ENCODE measurements at places on chromosomes 6 and 20.

DNA sequence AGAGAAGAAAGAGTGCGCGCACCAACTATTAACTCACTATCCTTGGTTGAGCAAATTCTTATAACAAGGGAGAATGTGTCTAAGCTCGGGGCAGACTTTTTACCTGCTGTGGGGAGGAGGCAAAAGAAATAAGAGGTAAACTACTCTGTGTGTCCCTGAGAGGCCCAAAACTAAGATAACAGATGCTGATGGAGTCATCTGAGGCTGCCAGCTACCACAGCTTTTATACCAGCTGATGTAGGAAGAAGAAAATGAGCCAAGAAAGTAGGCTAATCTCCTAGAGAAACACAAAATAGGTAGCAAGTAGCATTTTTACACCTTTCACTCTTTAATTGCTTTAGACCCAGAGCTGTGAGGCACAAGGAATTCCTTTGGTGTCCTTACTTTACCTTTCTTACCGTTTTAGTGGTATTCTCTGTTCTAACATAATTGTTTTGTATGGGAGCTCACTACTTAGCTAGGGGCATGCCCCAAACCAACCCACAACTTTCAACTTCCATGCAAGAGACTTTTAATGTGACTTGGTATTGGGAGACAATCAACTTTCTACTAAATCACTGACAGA lies 27.8 kb upstream of the PIM1 start:
- no peak for DNase-seq

GRCh38 chr6:125294925-125295324 lies 6.8 kb downstream of the HDDC2 start:
- no peak for DNase-seq

- DNase-seq = no peak
Measured at GRCh38 chr20:49275636-49276035, 2.2 kb downstream of the ZNFX1 start.

GRCh38 chr6:129996387-129996786 lies 22.0 kb upstream of the L3MBTL3 start:
- no peak for DNase-seq

DNA sequence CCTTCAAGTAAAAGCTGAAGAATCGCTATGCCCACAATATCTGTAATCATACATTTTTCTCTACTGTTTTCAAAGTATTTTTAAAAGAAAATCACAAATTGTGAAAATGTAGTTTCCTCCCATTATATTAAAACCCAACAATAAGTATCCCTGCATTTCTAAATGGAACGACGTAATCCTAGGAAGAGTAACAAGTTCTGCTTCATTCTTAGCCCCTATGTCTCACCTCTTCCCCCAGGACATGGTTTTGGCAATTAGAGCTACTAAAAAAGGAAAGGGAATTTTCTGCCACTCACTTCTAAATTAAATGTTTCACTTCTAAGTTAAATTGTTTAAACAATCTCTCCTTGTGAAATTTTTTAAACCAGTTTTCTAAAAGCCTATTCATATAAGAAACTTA lies 47.4 kb downstream of the TBPL1 start:
- no peak for DNase-seq

GRCh38 chr6:129175066-129175465 lies 292.1 kb downstream of the LAMA2 start:
- no peak for DNase-seq

DNA sequence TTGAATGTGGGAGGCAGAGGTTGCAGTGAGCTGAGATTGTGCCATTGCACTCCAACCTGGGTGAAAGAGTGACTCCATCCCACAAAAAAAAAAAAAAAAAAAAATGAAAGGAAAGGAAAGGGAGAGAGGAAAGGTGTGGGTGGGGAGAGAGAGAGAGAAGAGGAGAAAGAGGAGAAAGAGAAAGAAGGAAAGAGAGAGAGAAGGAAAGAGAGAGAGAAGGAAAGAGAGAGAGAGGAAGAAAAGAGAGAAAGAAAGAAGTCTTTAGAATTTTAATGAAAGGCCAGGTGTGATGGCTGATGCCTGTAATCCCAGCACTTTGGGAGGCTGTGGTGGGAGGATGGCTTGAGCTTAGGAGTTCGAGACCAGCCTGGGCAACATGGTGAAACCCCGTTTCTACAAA lies 7.7 kb upstream of the BCAS4 start:
- no peak for DNase-seq

- DNase-seq = no peak
Measured at GRCh38 chr6:50706575-50706974, 6.8 kb upstream of the TFAP2D start.

GRCh38 chr6:81876971-81877370 lies 124.5 kb upstream of the TENT5A start:
- DNase-seq = no peak

GRCh38 chr20:50887576-50887975 lies 43.7 kb downstream of the ADNP start:
- DNase-seq = no peak

DNA sequence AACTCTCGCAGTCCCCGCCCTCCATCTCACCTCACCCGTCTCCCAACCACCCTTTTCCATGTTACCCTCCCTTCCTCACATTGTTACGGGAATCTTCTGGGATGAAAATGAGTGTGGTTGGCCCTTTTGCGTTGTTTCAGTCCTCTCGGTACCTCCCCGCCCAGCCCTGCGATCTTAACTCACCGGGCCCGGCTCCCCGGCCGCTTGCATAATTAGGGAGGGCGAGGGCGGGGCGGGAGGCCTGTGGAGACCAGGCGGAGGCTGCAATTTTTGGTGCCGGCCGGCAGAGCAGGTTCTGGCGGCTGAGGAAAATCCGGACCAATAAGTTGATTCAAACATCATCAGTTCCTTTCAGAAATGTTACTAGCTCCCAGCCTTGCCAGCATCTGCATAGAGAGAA lies 25.2 kb downstream of the TFAP2B start:
- no peak for DNase-seq

- no peak for DNase-seq
Measured at GRCh38 chr6:132115714-132116366, 164.7 kb upstream of the CCN2 start.

DNA sequence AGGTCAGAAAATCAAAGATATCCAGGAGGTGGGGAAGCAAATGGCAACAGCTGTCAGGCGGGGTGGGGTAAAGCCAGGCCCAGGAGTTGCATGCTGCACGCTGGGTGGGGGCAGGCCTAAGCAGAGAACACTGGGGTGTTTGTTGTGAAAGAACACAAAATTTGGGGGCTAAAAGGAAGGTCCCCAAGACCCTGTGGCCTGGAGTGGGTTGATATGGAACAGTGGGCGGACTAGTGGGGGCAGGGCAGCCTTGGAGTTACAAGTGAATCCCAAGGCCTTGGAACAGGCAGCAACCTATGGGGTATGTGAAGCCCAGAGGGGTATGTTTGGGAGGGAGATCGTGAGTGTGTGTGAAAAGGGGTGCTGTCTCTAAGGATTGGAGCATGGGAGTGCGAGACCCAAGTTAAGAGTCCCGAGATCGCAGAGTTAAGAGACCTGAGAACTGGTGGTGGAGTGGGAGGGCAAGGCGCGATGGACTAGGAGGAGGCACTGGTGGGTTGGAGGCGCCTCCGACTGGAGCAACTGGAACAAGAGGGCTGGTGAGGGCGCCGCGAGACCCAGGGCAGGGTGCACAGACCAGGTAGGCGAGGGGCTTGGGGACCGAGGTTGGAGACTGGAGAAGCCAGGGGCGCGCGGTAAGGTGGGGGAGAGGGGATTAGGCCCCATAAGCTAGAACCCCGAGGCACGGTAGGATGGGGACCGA lies 658 bp downstream of the CUL7 start:
- DNase-seq = no peak

DNA sequence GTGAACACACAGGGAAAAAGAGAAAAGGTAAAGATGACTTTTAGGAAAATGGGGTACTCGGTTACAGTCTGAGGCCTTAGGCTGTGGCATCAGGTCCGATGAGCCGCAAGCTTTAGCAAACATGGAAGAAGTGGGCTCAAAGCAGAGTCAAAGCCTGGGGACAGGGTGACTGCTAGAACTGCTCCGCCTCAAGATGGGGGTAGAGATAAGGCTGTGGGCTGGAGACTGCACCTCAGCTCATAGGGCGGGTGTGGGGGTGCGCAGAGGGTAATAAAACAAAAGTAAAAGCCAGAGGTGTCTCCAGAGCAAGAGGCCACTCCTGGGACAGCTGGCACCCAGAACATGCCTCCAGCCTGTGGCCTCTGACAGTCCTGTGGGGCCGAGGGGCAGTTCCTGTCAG lies 21.3 kb upstream of the SYNDIG1 start:
- no peak for DNase-seq

- no peak for DNase-seq
Measured at GRCh38 chr6:19463250-19463649, 373.9 kb upstream of the ID4 start.

- DNase-seq = no peak
Measured at GRCh38 chr20:38199501-38200390, 34.7 kb upstream of the TGM2 start.

DNA sequence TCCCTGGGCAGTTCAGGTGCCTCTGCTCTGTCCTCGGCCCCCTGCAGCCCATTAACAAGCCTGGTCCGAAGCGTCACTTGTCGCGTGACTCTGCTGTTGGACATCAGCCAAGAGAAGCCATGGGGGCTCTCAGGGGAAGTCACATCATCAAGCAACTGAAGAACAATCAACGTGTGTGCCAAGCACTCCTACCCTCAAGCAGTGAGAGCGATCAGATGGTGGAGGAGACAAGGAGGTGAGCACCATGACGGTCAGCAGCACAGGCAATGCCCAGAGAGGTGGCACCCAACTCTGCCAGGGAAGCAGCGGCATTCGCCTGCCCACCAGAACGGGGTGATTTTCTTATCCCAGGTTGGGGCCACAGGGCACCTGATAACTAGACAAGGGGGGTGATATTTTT lies 132.7 kb downstream of the AGPAT4 start:
- DNase-seq = no peak

DNA sequence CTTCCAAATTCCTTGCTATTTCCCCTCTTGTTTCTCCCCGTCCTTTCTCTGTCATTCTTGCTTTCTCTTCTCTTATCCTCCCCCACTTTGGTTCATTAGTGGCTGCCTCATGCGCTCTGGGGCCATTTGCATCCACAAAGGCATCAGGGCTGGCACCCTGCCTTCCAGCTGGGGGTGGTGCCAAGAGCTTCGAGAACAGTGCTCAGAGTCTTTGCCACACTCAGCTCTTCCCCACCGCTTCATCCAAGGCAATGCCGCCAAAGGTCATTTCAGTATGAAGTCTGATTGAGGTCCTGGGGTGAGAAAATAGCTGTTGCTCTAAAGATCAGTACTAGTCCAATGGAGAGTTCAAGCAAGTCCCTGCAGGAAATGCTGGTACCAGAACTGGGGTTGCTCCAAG lies 22.7 kb downstream of the OLIG3 start:
- no peak for DNase-seq

DNA sequence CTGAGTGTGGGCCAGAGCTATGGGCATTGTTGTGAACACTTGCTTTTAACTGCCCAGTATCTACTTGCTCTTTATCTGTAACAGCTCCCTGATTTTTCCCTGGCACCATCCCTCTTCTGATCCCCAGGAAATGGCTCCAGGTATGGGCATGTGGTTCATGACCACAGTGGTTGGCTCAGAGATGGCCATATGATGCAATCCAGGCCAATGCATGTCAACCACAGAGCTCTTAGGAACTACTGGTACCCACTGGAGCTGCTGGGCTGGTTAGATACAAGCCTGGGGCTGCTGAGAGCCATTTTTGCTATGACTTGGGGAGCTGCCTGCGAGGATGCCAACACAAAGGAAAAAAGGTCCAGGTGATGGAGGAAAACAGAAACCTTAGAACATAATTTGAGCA lies 55.6 kb downstream of the KCNB1 start:
- no peak for DNase-seq

GRCh38 chr20:47561180-47561579 lies 59.5 kb downstream of the NCOA3 start:
- no peak for DNase-seq

GRCh38 chr6:39947611-39948068 lies 13.4 kb upstream of the MOCS1 start:
- no peak for DNase-seq

DNA sequence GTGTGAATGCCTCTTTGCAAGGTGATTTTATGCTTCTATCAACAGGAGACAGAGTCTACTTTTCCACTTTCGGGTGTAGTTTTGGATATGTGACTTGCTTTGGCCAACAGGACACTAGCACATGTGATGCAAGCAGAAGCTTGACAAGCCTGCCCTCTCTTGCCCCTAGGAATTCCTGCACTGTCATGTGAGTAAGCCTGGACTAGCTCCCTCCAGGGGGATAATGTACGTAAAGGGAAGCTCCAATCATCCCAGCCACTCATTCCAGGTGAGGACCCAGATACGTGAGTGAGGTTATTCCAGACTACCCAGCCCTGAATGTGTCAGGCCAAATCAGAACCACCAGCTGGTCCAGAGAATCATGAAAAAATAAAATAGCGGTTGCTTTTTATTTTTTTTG lies 33.3 kb downstream of the BEND3 start:
- DNase-seq = no peak

GRCh38 chr20:64103871-64104666 lies 3.3 kb downstream of the NPBWR2 start:
- no peak for DNase-seq

GRCh38 chr20:23533161-23533560 lies 35.1 kb downstream of the CST9L start:
- DNase-seq = no peak

DNA sequence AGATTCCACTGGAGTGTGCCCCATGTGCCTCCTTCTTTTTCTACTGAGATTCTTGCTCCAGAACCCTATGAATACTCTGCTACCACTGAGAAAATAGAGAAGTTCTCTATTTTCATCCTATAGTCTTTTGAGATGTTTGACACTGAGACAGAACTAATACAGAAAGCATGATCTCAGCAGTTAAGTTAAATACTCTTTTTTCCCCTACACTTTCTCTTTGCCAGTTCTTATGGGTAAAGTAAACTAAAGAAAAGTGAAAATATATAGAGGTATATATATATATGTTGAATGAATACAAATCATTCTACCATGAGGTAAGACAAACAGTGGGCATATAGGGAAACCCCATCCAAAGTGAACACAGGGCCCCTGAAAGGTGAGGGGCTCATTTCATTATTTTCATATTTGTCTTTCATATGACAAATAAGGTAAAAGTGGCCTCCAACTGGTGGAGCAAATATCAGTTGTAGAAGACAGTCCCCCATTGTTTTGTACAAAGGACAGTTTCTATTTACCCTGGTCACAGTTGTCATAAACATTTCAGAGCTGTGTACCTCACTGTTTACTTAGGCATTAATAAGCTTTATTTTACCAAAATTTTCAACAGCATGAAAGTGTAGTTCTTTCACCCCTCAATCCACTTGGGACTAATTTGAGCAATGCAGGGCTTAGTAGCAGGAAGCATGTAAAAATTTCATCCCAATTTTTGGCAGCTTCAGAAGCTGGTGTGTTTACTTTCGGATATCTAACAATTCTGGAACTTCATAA lies 188.3 kb upstream of the MARCKS start:
- no peak for DNase-seq

- DNase-seq = no peak
Measured at GRCh38 chr6:17710331-17710730, 3.6 kb upstream of the NUP153 start.

DNA sequence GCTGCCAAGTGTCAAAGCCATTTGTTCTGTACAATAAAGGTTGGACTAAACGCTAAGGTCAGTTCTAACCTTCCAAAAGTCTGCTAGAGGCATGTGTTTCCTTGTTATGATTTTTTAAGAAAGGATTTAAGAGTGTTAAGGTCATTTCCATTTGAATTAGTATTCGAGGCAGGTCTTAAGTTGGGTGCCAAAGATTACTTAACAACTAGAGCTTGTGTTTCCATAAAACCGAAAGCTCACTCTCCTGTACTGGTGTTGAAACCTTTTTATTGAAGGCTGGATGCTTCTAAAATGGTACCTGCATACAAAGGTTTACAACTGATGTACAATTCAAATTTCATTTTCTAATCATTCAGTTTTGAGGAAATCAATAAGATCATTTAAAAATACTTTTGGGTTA lies 82.4 kb downstream of the RNF144B start:
- DNase-seq = no peak

Data from esophagus squamous epithelium (tissue), 5 donors.